ENCODE measurements at places on chromosomes 5 and 9. TPM values are rescaled to one million over a fixed set of nuclear protein-coding genes. Genes with fewer than 3 reads are reported as not detected.
A peak's percentile ranks its signal among the peaks of the same experiment; 100 is the strongest.

DNA sequence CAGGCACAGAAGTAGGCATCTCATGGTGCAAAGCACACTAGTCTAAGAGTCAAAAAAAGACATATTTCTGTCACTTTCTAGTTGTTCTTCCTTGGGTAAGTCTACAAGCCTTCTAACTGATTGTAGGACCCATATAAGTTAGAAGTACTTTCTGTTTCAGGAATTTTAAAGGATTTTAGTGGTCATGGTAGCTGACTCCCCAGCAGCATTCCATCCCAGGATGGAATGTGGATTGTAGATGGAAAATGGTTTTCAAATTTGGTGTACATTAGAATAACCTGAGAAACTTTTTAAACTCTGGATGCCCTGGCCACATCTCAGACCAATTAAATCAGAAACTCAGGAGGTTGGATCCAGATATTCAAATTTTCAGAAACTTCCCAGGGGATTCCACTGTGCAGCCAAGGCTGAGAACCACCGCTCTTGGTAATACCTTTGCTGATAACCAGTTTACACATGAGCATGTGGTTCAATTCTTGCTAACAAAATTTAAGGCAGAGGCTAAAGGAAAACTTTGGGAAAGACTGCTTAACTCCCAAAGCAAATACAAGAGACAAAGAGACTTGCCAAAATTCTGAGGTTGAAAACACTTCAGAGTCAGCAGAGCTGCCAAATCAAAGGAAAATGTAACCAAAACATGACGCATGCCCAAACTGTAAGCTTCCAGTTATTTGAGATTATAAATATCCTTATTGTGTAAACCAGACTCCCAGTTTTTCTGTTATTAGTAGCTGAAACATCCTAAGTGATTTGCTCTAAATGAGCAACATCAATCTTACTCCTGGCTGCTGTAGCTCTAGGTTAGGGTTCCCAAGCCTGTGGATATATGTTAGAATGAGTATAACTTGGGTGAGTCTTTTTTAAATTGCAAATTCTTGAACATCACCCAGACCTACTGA is 145.4 kb upstream of the MTAP start:
- H3K4me3 ChIP-seq, result no peak overlapping the region
- H3K4me1 ChIP-seq, result no peaks in the 10 kb centered on the region
- no peak for DNase-seq
- H3K36me3 ChIP-seq, result no peaks in the 10 kb centered on the region

DNA sequence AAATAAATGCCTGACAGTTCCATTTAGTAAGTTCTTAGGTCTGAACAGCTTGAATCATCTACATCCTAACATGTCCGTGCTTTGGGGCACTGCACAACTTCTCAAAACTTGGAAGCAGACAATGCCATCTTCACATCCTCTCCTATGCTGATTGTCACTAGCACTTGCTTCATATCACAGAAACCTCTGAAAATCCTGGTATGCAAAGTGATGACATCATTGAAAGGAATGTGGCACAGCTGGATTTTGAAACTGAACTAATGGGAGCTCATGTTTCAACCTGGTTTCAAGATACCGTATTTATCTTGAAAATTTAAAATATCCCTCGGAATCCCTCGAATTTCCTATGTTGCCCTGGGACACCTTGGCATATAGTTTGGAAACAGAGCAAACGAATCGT is 490.2 kb upstream of the DAP start:
- no peaks in the 10 kb centered on the region for H3K4me1 ChIP-seq
- H3K4me3 ChIP-seq, result no peak overlapping the region
- peak; percentile 1 for DNase-seq
- H3K27ac ChIP-seq, result no peak overlapping the region
- no peaks in the 10 kb centered on the region for H3K27me3 ChIP-seq

- H3K27me3 ChIP-seq, result no peaks in the 10 kb centered on the region
- no peak for DNase-seq
- peaks cover 24% of the 10 kb centered on the region for H3K4me1 ChIP-seq
- no peak overlapping the region for H3K27ac ChIP-seq
- no peak overlapping the region for H3K4me3 ChIP-seq
- H3K36me3 ChIP-seq, result peaks cover 90% of the 10 kb centered on the region
Observed at GRCh38 chr9:114266969-114267368, 55.9 kb upstream of the ORM1 start.

DNA sequence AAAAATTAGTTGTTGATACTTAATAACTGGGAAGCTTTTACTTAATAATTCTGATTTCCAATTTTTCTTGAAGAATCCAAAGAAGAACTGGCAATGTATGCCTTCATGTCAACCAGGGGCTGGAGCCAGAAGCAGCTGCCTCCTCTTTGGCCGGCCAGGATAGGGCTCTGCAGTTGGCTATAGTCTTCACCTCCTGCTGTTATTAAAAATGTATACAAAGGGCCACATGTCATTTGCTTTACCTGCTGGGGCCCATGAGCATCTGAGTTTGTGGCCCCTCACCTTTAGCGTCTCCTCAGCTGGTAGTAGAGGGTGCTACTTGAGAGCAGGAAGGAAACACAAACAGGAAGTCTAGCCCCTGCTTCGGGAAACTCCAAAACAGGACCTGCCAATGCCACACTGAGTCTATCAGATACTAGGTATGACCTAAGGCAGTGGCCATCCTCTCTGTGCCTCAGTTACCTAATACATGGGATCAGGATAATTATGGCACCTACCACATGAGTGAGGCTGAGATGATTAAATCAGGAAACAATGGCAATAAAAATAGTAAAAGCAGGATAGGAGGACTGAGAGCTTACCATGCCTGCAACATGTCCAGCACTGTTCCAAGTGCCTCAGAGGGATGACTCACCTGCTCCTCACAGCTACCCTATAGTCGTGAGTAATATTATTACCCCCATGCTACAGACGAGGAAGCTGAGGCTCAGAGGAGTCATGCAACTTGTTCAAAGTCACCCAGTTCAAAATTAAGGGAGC is 21.3 kb downstream of the CCDC69 start:
- H3K36me3 ChIP-seq, result 0 out of 2 replicates have a peak, but pooled peaks cover 2% of the 10 kb centered on the region
- H3K27me3 ChIP-seq, result no peaks in the 10 kb centered on the region
- no peak overlapping the region for H3K27ac ChIP-seq
- no peak overlapping the region for H3K4me3 ChIP-seq

GRCh38 chr5:167934551-167934971 is 356.9 kb upstream of the WWC1 start:
- DNase-seq, result no peak
- H3K27ac ChIP-seq, result no peak overlapping the region
- no peaks in the 10 kb centered on the region for H3K36me3 ChIP-seq
- H3K27me3 ChIP-seq, result peaks cover 15% of the 10 kb centered on the region
- H3K4me1 ChIP-seq, result no peaks in the 10 kb centered on the region

PCDHGA10 gene
- 0.18 TPM for total RNA-seq

FCHSD1 gene
- 3.6 TPM for total RNA-seq

C9orf50 gene
- total RNA-seq, result not detected

ADGRD2 gene
- total RNA-seq, result not detected

CCNJL gene
- total RNA-seq, result 1.1 TPM

- H3K4me1 ChIP-seq, result peaks cover 50% of the 10 kb centered on the region
- H3K4me3 ChIP-seq, result peak overlapping the region; percentile 96
- peak; percentile 51 for DNase-seq
- no peaks in the 10 kb centered on the region for H3K27me3 ChIP-seq
Observed at GRCh38 chr9:124769549-124770358, 1.4 kb downstream of the NR6A1 start.

- H3K4me3 ChIP-seq, result no peak overlapping the region
- H3K4me1 ChIP-seq, result no peaks in the 10 kb centered on the region
- peaks cover 1% of the 10 kb centered on the region for H3K27me3 ChIP-seq
- no peak for DNase-seq
Observed at GRCh38 chr9:97534961-97535594, 33.6 kb downstream of the TMOD1 start.

PCDHB10 gene
- not detected for total RNA-seq

GRCh38 chr5:15577831-15578230 is 77.9 kb downstream of the FBXL7 start:
- no peaks in the 10 kb centered on the region for H3K4me1 ChIP-seq
- no peak for DNase-seq
- no peaks in the 10 kb centered on the region for H3K27me3 ChIP-seq
- no peaks in the 10 kb centered on the region for H3K36me3 ChIP-seq

SPINK5 gene
- total RNA-seq, result not detected

- H3K27me3 ChIP-seq, result no peaks in the 10 kb centered on the region
- peaks cover 12% of the 10 kb centered on the region for H3K4me1 ChIP-seq
- H3K36me3 ChIP-seq, result no peaks in the 10 kb centered on the region
Observed at GRCh38 chr9:137353223-137354152, 51.4 kb upstream of the NRARP start.

GRCh38 chr9:92962846-92963245 is 15.5 kb downstream of the FGD3 start:
- H3K27ac ChIP-seq, result no peak overlapping the region
- H3K4me3 ChIP-seq, result no peak overlapping the region
- no peaks in the 10 kb centered on the region for H3K36me3 ChIP-seq

DNA sequence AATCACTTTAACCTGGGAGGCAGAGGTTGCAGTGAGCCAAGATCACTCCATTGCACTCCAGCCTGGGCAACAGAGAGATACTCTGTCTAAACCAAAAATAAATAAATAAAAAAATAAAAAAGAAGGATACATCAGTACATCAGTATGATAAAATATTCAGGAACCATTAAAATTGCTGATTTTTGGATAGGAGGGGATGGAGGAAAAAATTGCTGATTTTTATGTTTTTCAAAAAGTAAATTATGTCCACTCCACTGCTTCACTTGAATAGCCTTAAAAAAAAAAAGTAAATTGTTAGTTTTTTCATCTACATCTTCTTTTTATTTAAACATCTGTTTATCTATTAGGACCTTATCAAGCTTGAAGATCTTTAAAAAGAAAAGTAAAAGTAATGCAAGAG is 7.4 kb upstream of the GAPVD1 start:
- no peak for DNase-seq
- no peaks in the 10 kb centered on the region for H3K27me3 ChIP-seq
- no peak overlapping the region for H3K27ac ChIP-seq
- no peaks in the 10 kb centered on the region for H3K36me3 ChIP-seq

GRCh38 chr9:32587901-32588300 is 14.9 kb upstream of the NDUFB6 start:
- no peak overlapping the region for H3K4me3 ChIP-seq
- H3K27ac ChIP-seq, result no peak overlapping the region
- no peaks in the 10 kb centered on the region for H3K27me3 ChIP-seq
- no peaks in the 10 kb centered on the region for H3K36me3 ChIP-seq

- H3K4me1 ChIP-seq, result no peaks in the 10 kb centered on the region
- no peak overlapping the region for H3K4me3 ChIP-seq
Observed at GRCh38 chr5:9411142-9411541, 134.7 kb downstream of the SEMA5A start.

- H3K27me3 ChIP-seq, result no peaks in the 10 kb centered on the region
- H3K4me1 ChIP-seq, result no peaks in the 10 kb centered on the region
- H3K27ac ChIP-seq, result no peak overlapping the region
- no peaks in the 10 kb centered on the region for H3K36me3 ChIP-seq
Observed at GRCh38 chr5:110823571-110823970, 84.8 kb downstream of the SLC25A46 start.

DNA sequence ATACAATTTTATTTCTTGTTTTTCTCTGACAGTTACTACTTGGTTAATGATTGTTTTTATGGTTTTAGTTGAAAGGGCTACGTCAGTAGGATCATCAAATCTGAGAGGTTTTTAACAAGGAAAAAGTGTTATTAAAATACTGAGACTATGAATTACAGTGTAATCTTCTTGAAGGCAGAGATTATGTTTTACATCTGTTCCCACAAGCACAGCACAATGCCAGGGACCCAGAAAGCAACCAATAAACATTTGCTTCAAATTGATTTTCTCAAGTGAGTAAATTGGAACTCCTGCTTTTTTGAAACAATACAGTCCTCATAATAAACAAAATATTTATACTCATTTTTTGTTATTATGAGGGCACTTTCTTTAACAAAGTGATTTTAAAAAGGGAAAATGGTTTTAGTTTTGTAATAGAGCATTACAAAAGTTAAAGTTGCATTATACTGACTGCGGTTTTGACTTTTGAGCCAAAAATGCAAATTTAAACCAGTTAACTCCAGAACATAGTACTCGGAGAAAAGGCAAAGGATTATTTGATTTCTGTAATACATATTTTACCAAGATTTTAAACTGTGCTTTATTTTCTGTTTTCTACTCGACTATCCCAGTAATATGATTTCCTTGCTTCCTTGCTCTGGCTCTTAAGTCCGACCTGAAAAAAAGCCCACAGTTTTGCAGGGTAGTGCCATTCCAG is 176.9 kb downstream of the GDNF start:
- no peak for DNase-seq
- H3K27ac ChIP-seq, result no peak overlapping the region
- H3K4me1 ChIP-seq, result peaks cover 42% of the 10 kb centered on the region
- no peaks in the 10 kb centered on the region for H3K36me3 ChIP-seq
- no peak overlapping the region for H3K4me3 ChIP-seq
- H3K27me3 ChIP-seq, result no peaks in the 10 kb centered on the region

- DNase-seq, result no peak
- H3K4me1 ChIP-seq, result no peaks in the 10 kb centered on the region
- no peaks in the 10 kb centered on the region for H3K36me3 ChIP-seq
- H3K4me3 ChIP-seq, result no peak overlapping the region
- H3K27ac ChIP-seq, result no peak overlapping the region
- no peaks in the 10 kb centered on the region for H3K27me3 ChIP-seq
Observed at GRCh38 chr5:143938230-143938629, 126.3 kb downstream of the HMHB1 start.

GRCh38 chr5:61229416-61229815 is 67.1 kb upstream of the SMIM15 start:
- H3K27ac ChIP-seq, result no peak overlapping the region
- no peaks in the 10 kb centered on the region for H3K36me3 ChIP-seq
- no peaks in the 10 kb centered on the region for H3K4me1 ChIP-seq
- DNase-seq, result no peak
- H3K27me3 ChIP-seq, result peaks cover 4% of the 10 kb centered on the region
- no peak overlapping the region for H3K4me3 ChIP-seq

DNA sequence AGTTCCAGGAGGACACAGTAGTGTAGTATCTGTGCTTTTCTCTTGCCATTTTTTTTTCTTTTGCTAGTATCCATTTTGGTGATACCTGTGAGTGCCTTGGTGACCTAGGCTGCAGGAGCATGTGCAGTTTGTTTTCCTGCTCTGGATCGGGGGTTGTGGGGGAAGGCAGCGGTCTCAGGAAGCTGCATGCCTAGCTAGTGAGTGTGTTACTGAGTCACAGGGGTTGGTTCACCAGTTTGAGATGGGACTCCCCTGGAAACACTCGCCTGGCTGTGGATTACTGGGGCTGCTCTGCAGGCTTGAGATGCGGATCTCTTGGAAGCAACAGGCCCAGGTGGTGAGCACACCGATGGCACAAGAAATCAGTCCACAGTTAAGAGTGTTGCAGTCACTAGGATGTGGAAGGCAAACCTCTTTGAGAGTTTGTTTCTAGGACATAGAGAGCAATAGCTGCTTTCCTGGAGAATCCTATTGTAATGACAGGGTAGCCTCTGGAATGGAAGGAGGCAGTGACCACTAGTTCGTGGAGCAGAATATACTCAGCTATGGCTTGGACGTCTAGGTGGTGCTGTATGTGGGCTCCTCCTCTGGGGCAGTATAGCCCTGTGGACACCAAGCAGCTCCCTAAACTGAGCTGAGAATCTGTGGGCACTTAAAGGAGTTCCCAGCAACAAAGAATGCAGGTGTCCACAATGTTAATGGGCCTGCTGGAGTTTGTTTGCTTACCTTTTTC is 20.0 kb upstream of the SPATA31E1 start:
- no peaks in the 10 kb centered on the region for H3K36me3 ChIP-seq
- H3K27me3 ChIP-seq, result no peaks in the 10 kb centered on the region
- no peak overlapping the region for H3K4me3 ChIP-seq
- H3K4me1 ChIP-seq, result no peaks in the 10 kb centered on the region
- DNase-seq, result no peak

- no peaks in the 10 kb centered on the region for H3K27me3 ChIP-seq
- H3K4me1 ChIP-seq, result peaks cover 29% of the 10 kb centered on the region
- peak; percentile 18 for DNase-seq
- peak overlapping the region; percentile 7 for H3K27ac ChIP-seq
- peak overlapping the region; percentile 43 for H3K4me3 ChIP-seq
Observed at GRCh38 chr9:73037613-73038012, 84.8 kb upstream of the ALDH1A1 start.

Measured in HepG2 (cell line).